ENCODE measurements at places on chromosomes 16 and 17.
A peak's percentile ranks its signal among the peaks of the same experiment; 100 is the strongest.

DNA sequence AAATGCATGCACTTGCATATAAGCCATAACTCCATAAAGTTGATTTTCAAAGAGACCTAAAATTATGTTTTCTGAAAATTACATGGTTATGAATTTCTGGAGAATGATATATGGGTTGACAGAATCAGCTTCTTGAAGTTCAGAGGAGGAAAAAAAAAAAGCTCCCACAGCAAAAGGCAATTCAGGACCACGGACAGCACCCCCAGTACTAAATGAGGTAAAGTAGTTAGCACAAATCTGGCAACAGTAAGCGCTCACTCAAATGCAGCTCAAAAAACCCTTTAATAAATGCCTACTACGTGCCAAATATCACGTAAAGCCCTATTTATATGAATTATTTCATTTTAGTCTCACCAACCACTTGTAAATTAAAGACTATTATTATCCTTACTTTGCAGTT is 135.2 kb downstream of the SHISA9 start:
- DNase-seq = no peak

GRCh38 chr17:44587339-44587738 is 30.1 kb downstream of the FZD2 start:
- no peak for DNase-seq

DNA sequence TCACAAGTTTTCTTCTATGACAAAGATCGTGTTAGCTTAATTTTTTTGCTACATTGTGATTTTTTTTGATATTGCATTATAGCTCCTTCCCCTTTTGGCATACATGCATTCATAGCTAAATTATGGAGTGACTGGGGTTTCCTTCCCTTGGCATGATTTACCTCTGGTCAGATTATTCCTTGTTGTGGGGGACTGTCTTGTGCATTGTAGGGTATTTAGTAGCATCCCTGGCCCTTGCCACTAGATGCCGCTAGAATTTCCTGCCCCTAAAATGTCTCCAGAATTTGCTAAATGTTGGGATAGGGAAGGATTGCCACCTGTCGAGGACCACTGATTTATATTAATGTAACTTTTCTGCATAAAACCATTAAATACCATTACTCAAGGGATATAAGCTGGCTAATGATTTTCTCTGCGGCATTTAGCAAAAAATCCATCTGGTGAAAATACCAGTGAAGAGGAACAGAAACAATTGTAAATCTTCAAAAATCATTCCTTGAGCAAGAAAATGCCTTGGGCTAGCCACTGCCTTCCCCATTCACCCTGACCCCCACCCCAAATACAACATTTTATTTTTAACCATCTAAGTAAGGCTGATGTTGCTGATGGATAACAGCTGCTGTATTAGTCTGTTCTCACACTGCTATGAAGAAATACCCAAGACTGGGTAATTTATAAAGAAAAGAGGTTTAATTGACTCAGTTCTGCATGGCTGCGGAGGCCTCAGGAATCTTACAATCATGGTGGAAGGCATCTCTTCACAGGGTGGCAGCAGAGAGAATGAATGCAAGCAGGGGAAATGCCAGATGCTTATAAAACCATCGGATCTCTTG is 195.2 kb downstream of the MAP2K6 start:
- no peak for DNase-seq

GRCh38 chr16:74700116-74700437 is 585 bp downstream of the MLKL start:
- no peak for DNase-seq

DNA sequence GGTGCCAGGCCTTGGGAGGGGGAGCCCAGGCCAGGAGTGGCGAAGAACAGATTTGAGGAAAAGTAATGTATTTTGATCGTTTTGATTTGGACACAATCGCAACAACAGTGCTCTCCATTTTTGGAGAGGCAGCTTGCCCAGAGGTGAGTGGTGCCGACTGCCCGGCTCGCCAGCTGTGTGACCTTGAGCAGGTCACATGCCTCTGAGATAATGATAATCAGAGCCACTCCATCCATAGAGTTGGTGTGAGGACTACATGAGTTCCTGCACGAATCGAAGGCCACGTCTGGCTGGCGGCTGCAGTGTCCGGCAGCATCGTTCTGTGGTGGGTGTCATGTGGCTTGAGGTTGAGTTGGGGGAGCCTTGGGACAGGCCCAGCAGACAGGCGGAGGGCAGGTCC is 20.7 kb downstream of the LLGL2 start:
- DNase-seq = no peak

- DNase-seq = no peak
Measured at GRCh38 chr16:30750876-30751465, 2.7 kb downstream of the PHKG2 start.

DNA sequence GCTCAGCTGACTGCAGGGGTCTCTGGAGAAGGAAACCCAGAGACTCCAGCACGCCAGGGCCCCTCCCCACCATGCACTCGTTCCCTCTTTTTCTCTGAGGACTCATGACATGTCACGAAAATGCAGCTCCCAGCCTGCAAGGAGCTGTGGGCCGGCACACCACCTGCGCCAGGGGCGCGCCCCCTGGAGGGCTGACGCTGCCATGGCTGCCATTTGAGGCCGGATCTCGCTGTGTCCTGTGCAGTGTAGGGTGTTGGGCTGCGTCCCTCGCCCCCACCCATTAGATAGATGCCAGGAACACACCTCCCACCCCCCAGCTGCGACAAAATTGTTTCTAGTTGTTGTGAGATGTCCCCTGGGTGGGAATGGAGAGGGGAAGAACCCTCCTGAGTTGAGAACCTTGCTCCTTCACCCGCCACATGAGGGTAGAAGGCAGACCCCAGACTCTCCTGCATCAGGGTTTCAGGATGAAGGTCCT is 8.2 kb downstream of the SYNGR2 start:
- peak; percentile 62 for DNase-seq

DNA sequence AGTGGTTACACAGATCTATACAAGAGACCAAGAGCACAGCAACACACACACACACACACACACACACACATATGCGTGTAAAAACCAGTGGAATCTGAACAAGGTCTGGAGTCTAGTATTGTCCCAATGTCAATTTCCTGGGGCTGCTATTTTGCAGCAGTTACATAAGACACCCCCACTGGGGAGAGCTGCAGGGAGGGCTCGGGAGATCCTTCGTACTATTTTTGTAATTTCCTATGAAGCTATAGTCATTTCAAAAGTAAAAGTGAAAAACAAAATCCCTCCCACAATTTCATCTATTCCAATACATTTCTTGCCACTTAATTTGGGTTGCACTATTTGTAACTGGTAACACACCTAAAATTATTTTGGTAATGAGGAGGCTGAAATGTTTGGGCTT is 68.5 kb downstream of the C16orf95 start:
- DNase-seq = no peak

- no peak for DNase-seq
Measured at GRCh38 chr17:54063639-54064038, 240.9 kb downstream of the KIF2B start.

- no peak for DNase-seq
Measured at GRCh38 chr16:85537331-85537788, 75.8 kb upstream of the GSE1 start.

DNA sequence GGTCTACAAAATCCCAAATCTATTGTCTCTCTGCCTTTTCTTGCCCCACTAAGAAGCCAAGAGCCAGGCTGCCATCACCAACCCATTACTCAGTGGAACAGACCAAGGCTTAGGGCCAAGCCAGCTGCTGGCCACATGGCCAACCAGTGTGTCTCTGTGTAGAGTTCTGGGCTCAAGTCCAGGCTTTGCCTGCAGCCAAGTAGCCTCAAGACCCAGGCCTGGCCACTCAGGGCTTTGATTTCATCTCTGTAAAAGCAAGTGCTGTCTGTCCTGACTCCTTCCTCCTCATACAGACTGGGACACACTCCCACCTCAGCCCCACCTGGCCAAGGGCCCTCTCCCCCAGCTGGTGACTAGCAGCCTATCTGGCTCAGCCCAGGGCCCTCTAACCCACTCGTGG is 14.6 kb downstream of the SREBF1 start:
- DNase-seq = no peak

GRCh38 chr16:8963821-8964441 is at the start of gene USP7:
TSS of gene USP7 (minus strand) at chr16:8963906. CDS start at chr16:8963285, 621 bp downstream.
- DNase-seq = peak; percentile 84

DNA sequence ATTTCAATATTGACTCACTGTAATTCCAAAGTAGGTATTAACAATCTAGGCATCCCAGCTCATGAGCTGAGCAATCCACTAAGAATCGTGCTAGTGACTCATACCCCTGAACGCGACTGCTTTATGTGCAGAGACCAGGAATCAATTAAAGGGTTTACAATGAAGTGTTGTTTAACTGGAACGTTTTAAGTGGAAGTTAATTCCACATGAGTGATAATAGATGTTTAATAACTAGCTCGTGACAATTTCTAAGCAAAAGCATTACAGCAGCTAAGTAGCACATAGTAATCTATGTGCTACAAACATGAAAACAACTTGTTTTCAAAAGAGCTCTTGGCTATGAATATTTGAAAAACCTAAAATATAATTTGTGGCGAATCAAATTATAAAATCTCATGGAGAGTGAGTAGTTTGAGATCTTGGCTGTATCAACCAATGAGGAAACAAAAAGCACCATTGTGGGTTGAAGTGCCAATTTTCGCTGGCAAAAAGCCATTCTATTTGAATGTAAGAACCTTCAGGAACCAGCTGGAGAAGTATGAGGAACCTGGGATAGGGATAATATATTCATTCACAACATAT is 9.4 kb downstream of the GJC1 start:
- no peak for DNase-seq

DNA sequence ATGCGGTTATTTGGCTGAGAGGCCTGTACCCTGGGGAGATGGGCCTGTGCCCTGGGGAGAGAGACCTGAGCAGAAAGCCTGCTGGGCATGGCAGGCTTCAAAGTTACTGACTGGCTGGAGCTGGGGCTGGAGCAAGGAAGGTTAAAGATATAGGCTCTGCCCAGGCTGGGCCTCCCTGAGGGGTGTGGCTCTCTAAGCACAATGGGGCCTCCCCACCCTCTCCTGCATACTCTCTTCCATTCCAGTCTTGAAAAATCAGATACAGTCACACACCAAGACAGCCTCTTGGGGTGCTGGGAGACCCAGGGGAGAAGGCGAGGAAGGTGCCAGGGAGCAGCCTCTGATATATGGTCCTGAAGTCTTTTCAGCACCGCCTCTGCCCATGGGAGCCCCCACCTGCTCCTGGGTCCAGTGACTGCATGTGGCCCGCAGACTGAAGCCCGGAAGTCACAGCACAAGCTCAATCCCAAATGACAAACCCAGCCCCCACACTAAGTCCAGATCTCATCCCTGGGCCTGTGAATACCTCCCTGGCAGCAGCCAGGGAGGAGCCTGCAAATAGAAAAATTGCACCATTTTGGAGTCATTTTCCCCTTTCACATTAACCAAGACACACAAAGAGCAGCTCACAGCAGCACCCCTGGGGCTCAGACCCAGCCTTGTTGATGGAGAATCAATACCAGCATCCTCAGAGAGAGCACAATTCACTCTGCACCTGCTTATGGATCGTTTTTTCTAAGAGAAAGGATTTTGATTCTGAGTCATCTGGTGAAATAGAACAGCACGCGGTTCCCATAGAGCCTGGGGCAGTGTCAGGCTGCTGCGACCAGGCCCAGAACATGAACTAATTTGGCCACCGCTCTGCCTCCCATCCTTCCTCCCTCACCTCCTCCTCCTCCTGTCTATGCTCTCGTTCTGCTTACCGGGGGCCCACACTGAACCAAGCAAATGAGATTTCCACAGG is 25.6 kb upstream of the CACNG1 start:
- DNase-seq = no peak

GRCh38 chr16:89020068-89020924 is 43.3 kb upstream of the CBFA2T3 start:
- DNase-seq = no peak
